ENCODE measurements at places on chromosomes 2 and 18.
A peak's percentile ranks its signal among the peaks of the same experiment; 100 is the strongest.

DNA sequence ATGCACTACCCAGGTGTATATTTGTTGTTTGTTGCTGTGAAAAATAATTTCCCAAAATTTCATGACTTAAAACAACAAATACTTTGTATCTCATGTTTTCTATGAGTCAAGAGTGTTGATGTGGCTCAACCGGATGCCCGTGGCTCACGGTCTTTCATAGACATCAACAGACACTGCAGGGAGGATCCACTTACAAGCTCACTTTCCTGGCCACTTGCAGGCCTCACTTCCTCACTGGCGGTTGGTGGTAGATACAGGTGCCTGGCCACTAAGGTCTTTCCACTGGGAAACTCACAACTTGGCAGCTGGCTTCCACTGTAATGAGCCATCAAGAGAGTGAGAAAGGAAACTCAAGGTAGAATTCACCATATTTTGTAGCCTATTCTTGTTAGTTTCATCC is 662.9 kb downstream of the IRS1 start:
- no peak for DNase-seq

DNA sequence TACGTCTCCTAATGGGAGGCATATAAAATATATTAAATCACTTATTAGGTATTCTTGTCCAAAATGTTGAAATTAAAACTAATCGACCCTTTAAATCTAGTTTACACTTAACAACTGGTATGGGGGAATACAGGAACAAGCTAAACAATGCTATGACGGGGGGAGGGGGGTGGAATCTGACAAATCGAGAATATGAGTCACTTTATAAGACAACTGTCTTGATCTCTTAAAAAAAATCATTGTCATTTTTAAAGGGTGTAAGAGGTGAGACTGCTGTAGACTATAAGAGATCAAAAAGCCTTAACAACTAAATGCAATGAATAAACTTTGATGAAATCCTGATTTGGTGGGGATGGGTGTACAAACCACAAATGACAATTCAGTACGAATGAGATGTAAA is 6.0 kb downstream of the MAP3K2 start:
- DNase-seq = no peak

GRCh38 chr18:57242285-57242684 is 95.4 kb downstream of the BOD1L2 start:
- DNase-seq = no peak

GRCh38 chr18:48848641-48849143 is 102.1 kb downstream of the SMAD7 start:
- DNase-seq = no peak

- no peak for DNase-seq
These were observed 483.4 kb downstream of the RNF144A start for GRCh38 chr2:7400628-7401027.

DNA sequence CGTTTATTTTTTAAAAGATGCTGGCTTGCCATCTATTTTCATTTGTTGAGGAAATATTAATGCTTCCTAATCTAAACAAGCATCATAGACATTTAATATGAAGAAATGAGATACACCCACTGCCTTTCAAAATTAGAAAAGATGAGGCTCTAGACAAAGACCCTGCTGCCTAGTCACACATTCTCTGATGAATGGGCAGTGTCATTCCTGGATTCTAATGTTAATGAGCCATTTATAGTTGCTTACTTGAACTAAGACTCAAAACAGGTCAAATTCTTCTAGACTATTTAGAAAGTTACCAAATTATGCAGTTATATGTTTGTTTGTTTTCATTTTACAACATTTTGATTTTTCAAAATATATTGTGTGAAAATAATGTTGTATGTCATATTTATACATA is 237.6 kb downstream of the CDH7 start:
- no peak for DNase-seq

DNA sequence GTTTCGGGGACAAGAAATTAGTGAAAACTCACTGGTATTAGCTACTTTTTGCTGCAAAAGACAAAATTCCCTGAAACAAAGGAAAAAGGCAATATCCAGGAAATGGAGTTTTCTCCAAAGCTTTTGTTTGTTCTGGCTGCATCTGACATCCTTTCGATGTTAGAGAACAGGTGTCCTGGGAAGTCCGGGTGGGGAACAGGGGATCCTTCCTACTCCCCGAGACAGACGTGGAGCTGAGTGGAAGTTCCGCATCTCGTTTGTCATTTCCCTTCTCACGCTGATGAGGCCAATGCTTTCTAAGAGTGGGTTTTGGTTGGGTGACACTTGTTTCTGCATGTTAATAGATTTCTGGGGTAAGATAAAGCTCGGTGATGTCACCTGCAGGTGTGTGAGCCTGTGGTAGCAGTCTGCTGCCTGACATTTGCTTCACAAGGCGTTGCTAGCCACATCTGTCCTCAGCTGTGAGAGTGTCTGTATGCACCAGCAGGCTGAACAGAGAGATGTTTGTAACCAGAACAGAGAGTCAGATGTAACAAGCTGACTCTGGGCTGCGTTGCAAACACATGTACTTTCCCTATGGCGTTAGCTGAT is 125.9 kb downstream of the ACOXL start:
- DNase-seq = no peak

- no peak for DNase-seq
These were observed 23.8 kb upstream of the IL1R2 start for GRCh38 chr2:101967826-101968513.

GRCh38 chr2:27720004-27720551 is 51.4 kb upstream of the MRPL33 start:
- DNase-seq = no peak

- no peak for DNase-seq
These were observed 105.5 kb downstream of the FMNL2 start for GRCh38 chr2:152440460-152440859.

GRCh38 chr2:219433666-219434467 is 776 bp upstream of the SPEG start:
- DNase-seq = no peak

- no peak for DNase-seq
These were observed 73.4 kb downstream of the DPP10 start for GRCh38 chr2:114515882-114516281.

GRCh38 chr2:78024996-78025395 is 502.8 kb upstream of the LRRTM4 start:
- no peak for DNase-seq

DNA sequence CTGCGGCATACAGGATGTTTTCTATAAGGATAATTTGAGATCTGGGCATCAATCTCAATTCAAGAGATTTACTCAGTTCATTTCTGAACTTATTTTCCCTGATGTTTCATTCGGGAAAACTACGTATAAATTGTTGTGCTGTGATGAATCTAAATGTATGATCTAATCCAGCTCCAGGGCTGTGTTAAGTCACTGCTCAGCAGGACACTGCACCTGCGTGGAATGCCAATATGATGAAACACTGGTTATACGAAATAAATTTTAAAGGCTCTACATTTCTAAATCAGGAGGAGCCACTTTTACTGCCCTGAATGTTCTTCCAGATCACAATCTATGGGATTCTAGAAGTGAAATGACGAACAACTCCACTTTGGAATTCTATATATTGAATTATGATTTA is 259.0 kb downstream of the HNMT start:
- DNase-seq = no peak

GRCh38 chr2:62471816-62472215 is 34.2 kb downstream of the TMEM17 start:
- peak; percentile 27 for DNase-seq

DNA sequence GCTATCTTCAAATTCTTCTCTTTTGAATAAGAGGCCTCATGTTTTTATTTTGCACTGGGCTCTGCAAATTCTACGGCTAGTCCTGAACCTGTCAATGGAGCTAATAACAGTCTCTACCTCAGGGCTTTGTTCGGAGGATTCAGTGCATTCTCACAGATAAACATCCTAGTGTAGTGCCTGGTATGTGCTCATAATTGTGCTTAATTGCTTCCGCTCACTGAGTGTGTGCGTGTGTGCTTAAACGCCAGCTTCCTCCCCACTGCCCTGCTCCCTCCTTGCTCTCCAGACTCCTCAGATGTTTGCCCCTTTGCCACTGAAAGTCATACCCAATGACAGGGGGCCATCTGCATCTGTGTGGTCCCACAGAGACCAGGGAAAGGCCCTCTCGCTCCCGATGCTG is 6.7 kb downstream of the GYPC start:
- no peak for DNase-seq

- DNase-seq = peak; percentile 13
These were observed 850.4 kb downstream of the ERBB4 start for GRCh38 chr2:211688196-211688595.

DNA sequence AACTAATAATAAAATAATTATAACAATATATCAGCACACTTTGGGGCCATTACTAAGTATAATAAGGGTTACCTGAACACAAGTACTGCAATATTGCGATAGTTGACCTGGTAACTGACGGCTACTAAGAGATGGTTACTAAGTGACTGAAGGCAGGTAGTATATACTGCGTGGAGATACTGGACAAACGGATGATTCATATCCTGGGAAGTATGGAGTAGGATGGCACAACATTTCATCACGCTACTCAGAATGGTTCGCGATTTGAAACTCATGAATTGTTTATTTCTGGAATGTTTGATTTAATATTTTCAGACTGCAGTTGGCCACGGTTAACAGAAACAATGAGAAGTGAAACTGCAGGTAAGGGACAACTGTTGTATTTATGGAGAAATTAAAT is 39.5 kb upstream of the FLACC1 start:
- DNase-seq = no peak

DNA sequence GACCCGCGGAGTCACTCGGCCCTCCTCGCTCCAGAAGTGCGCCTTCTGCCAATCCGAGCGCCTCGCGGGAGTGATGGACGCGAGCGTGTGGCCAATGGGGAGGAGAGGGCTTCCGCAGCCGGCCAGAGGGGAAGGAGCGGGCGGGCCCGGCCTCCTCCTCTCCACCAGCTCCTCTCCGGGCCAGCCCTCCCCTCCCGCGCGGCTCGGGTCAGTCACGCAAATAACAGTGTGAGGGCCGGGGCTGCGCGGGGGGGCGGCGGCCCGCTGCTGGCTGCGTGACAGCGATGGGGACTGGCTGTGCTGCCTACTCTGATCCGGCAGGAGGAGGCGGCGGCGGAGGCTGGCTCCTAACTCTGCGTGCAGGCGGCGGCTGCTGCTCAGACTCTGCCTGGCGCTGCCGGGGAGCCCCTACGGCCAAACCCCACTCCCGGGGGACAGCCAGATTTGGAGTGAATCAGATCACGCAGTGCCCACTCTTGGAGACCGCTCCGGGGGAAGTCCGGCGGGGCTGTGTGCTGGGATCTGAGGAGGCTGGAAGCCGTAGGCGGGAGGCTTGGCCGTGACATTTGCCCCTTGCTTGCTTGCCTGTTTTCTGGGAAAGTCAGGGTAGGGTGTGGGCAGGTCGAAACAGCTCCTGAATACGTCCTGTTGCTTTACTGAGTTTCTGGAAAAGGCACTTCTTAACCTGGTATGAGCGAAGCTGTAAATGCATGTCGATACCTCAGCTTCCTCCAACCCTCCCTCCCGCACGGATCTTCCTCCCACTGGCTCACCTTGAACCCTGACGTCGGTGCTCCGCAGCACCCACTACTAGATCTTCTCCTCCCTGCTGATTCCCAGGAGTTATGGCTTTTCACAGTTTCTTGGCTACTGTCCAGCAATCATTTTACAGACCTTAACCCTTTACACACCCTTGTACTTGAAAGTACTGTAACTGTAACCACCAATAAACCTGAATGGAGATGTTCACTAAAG is 97.9 kb upstream of the SERTAD2 start:
- peak; percentile 33 for DNase-seq

GRCh38 chr18:32328379-32328778 is 138.5 kb downstream of the MEP1B start:
- DNase-seq = no peak

- DNase-seq = no peak
These were observed 23.0 kb upstream of the ACTR2 start for GRCh38 chr2:65204461-65205210.

DNA sequence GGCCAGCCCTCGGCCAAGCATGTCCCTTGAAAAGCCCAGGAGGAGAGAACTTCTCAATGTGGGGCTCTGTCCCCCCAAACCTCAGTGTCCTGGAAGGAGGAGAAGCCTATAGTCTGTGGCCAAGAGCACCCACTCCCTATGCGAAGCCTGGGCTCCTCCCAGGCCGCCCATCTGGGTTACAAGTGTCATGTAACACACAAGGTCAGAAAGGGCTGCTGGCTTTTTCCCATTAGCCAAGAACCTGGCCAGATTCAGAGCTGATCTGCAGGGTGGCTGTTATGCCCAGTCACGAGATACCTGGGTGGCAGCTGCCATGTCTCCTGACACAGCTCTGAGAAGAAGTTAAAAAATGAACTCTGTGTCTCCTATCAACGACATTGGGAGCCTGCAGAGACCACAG is 170.7 kb downstream of the TNS1 start:
- DNase-seq = no peak

DNA sequence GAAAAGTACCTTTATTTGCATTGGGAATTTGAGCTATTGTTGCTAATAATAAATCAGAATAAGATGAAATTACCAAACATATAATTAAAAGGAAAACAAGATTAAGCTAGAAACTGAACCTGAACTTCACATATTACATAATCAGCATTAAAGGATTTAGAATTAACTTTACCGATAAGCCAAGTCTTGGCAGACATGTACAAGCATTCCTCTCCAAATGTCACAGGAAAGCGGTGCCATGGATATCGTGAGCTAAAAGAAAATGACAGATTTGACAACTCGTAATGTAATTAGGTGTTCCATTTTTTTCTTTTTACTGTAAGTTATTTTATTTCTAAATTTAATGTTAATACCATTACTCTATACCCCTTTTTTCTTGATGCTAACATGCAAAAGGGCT is 55.1 kb upstream of the CD302 start:
- no peak for DNase-seq

GRCh38 chr2:38702413-38702812 is 36.5 kb downstream of the GALM start:
- DNase-seq = no peak

DNA sequence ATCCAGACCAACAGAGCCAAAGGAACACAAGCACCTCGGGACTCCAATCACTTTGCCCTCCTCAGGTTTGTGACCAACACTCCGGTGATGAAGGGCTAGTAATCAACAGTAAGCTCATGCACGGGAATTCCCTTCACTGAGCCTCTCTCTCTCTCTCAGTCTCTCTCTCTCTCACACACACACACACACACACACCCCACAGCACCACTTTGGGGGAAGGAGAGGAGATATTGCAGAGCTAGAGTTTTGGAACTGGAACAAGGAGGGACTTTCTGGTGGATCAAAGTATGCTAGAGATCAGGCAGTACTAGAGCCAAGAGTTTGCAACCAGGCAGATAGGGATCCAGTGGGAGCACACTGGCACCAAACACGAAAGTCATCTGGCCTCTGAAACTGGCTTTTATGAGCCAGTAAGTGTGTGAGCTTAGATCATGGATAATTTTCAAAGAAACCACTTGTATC is 98.7 kb downstream of the ANKRD44 start:
- DNase-seq = no peak

All from cerebellum (tissue), 4 donors.